ENCODE measurements at places on chromosomes 12 and 14.

DNA sequence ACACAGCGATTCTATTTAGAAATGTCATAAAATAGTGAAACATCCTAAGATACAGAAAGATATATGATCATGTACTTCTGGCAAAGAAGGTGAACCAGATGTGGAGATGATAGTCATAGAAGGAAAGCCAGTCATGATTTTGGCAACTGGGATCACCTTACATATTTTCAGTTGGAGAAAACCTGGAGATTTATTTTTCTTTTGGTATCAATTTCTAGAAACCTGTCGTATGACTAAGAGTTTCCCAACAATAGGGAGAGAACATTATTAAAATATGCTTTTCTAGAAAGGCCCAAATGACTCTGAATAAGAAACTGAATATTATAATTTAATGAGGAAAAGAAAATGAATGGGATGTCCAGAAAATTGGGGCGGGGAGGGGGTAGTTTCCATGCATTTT lies 396.4 kb downstream of the ZFP36L1 start:
- DNase-seq: no peak

DNA sequence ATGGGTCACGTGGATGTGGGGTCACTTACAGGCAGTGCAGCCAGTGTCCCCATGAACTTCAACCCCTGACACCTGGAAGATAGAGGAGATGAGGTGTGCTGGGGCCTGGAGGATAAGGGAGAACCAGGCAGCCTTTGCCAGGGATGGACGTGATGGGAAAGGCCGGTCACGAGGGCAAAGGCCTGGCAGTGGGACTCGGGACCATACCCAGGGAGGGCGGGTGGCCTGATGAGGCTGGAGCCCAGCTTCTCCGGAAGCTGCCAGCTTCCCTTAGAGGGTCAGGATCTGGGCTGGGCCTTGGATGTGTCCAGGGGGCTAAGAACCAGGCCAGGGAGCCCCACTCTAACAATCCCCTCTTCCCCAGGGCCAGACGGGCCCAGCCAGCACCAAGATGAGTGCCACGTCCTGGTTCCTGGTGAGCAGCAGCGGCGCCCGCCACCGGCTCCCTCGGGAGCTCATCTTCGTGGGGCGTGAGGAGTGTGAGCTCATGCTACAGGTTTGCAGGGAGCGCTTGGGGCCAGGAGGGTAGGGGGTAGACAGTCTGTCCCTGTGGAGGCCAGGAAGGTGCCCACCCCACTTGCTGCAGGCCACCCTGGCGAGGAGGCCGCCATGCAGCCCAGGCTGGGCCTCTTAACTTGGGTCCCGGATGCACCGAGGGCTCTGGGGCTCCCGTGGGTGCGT lies 3.1 kb downstream of the CEP170B start:
- no peak for DNase-seq

DNA sequence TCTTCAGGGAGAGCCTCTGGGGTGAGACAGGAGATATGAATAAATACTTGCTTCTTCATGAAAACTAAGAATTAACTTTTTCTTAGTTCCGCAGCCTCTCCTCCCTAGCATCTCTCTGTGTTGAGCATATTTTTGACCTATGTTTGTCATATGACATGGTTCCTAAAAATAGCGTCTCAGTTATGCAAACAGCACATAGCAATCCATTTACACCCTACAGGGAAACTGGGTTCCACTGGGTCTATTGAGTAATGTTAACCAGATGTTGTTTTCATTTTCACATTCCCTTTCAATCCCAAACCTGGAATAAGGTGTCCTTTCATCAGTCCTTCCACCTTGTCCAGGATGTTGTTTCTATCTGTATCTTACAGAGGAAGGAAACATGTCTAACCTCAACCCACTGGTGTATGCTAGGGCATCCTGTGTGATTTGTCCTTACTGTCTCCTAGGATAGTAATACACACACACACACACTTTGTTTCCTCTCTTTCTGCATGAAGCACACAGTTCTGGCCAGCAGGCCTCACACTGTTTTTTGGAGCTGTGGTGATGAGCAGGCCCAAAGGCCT lies 1543.5 kb downstream of the AACS start:
- DNase-seq: no peak

DNA sequence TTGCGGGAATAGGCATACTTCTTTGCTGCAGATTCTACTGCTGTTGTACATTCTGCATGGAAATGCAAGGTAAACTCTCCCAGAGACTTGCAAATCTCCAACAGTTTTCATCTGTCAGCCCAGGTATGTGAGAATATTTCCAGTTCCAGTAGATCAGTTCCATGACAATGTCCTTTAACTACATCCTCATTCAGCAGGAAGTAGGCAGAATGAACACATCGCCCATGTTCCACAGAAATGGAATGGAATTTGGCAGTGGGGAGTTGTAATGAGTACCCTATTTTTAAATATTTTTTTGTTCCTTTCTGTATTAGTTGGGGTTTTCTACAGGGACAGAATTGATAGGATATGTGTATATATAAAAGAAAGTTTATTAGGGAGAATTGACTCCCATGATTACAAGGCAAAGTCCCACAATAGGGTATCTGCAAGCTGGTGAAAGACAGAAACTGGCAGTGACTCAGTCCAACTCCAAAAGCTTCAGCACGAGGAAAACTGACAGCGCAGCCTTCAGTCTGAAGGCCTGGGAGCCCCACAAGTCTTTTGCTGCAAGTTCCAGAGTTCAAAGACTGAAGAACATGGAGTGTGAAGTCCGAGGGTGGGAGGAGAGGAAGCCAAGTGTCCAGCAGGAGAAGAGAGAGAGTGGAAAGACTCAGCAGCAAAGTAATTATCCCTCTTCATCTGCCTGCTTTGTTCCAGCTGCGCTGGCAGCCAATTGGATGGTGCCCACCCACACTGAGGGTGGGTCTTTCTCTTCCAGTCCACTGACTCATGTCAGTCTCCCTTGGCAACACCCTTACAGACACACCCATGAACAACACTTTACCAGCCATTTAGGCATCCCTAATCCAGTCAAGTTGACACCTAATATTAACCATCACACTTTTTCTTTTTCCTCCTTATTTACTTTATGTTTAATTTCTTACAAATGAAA lies 110.4 kb upstream of the SCAF11 start:
- DNase-seq: no peak

GRCh38 chr12:127381681-127382080 lies 885.3 kb upstream of the TMEM132C start:
- no peak for DNase-seq

DNA sequence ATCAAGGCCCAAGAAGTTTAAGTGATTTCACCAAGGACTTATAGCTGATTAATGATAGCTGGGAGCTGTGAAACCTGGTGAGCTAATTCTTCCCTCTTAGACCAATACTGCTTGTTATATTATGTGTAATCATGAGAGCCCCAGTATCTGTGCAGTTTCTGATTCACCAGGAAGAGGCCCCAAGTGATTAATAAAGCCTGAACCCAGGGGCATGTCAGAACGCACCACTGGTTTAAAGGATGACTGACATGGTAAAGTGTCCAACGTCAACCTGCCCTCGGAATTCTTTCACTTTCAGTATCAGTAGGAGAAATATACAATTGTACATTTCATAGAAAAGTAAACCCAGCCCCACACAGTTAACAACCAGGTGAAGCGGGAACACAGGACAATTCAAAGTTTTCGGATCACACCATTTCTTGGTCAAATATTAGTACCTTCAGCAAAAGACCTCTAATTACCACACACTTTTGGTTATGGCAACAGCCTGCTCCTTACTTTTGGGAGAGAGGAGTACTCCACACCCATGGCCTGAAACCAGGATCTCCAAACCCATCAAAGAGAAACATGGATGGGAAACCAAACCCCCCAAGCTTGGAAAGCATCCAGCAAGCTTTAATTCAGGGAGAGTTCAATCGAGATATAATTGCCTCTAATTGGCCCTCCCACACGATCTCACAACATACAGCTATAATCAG lies 28.5 kb downstream of the TMCC3 start:
- no peak for DNase-seq

DNA sequence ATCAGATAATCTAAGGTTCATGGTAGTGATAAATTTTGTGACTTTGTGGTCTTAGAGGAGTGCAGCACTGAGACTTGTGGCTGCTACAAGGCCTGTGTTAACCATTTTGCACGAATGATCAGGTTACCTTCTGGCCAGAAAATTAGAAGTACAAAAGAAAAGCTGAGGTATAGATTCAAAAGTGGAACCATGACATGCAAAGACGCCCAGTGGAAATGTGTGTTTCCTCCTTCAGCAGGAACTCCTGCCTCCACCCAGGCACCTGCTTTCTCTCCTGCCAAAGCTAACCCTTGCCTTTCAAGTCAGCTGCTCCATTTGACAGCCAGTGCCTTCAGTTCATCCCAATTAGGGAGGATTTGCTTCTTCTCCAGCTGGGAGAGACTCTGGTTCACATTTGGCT lies 10.1 kb downstream of the PDE6H start:
- no peak for DNase-seq

DNA sequence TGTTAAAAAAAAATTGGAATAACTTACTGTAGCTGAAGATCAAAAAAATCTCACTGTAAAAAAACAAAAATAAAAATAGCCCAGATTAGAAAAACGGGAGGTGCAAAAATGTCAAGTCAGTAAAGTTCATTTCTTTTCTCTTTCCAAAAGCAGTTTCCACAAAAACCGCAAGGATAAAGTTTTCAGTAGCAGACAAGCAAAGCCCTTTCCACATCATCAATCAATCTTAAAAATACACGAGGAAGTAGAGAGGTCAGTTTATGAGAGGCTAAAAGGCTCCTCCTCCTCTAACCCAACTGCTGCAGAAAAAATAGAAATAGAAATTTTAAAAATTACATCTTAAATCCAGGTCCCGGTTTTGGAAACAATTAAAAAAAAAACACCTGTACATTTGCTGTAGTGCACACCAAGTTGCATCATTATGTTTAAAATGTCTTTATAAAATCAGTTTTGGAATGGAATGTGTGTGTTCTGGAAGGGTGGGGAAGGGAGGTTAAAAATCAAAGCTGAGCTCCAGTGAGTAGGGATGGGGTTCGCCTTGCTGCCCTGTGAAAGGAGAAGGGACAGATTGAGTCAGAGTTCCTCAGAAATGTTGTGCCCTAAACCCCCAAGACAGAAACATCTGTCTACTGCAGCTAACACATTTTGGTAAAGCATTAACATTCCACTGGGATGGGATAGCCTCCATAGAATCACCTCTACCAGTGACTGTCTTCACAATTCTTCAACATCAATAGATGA lies 5.8 kb downstream of the HNRNPC start:
- no peak for DNase-seq

DNA sequence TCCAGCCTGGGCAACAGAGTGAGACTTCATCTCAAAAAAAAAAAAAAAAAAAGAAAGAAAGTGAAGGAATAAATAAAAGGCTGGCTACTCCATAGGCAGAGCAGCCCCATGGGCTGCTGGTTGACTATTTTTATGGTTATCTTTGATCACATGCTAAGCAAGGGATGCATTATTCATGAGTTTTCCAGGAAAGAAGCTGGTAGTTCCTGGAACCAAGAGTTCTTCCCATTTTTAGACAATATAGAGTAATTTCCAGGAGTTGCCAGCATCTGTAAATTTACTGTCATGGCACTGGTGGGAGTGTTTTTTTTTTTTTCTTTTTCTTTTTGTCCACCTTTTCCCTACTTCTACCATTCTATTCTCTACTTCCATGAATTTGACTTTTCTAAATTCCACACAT lies 24.2 kb downstream of the FGD4 start:
- DNase-seq: no peak

DNA sequence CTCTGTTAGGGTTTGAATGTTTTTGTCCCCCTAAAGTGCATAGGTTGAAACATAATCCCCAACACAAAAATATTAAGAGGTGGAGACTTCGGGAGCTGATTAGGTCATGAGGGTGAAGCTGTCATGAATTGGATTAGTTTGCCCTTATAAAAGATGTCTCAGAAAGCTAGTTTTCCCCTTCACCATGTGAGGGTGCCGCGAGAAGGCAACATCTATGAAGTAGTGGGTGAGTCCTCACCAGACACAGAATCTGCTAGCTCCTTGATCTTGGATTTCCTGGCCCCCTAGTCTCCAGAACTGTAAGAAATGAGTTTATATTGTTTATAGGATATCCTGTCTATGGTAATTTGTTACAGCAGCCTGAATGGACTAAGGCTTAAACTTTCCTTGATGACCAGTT lies 301.5 kb upstream of the ATP2B1 start:
- no peak for DNase-seq

- no peak for DNase-seq
Observed at GRCh38 chr12:85814071-85814470, 22.1 kb downstream of the RASSF9 start.

- DNase-seq: no peak
Observed at GRCh38 chr14:68384881-68385280, 408.0 kb downstream of the ZFP36L1 start.

DNA sequence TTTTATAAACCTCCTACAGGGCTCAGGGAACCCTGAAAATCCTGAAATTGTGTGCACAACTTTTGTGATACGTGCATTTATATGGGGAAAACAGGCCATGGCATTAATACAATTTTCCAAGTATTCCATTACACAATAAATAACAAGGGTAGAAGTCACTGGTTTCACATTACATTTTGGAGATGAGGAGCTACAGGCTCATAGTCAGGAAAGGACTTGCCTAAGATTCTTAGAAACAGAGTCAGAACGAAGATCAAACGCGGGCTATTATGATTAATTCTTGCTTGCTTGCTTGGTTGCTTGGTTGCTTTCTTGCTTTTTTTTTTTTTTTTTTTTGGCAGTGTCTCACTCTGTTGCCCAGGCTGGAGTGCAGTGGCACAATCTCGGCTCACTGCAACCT lies 16.7 kb downstream of the NOS1 start:
- no peak for DNase-seq
